ENCODE measurements at places on chromosomes 5 and 9.
A peak's percentile ranks its signal among the peaks of the same experiment; 100 is the strongest.

DNA sequence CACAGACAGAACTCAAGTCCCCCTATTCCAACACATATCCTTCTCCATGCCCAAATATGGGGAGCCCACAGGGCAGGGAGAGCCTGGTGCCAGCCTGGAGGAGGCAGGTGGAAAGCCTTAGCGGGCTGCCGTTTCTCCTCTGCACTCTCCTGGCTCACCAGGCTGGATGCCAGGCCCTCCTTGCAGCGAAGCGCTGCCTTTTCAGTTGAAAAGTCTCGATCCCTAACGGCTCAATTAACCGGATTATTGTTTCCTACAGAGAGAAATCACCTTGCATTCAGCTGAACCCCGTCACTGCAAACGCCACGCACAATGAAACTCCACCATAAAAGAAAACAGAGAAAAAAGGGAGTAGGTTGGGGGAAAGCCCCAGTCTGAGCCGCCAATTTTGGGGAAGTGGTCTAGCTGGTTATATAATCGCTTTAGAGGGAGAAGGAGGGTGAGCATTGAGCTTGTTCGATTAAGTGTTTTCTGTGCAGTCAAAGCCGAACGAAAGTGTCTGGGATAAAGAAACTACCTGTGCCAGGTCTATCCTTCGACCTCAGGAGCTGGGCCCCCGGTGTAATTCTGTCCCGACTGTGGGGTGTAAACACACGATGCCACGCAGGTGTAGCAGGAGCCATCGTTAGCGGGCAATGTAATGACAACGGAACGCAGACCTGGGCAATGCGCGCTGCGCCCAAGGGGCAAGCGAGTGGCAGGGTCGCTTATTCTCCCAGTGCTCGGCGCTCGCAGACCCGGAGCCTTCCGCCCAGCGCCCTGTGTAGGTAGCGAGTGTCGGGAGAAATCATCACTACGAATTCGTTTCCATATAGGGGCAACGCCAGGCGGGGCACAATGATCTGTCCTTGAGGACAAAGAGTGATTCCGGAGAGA is 3.8 kb downstream of the BARHL1 start:
- DNase-seq, result no peak

GRCh38 chr5:155129513-155129880 is 115.9 kb downstream of the KIF4B start:
- no peak for DNase-seq

GRCh38 chr5:160930406-160930805 is 78.4 kb upstream of the ATP10B start:
- DNase-seq, result no peak

DNA sequence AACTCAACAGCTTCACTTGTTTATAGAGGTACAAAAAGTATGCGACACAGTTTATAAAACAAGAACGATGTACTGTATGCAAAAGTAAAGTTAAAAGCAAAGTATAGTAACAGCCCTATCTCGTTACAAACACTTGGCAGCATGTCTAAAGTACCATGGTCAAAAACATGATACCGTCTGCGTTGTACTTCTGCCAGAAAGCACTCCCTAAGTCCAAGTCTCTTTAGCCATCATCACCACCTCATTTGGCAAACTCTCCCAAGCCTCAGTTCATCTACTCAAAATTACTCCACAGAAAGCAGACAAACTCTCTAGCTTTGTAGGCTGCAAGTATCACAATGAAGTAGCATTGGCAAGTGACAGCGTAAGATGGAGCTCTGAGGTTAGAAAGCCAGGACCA is 73.4 kb downstream of the NFIB start:
- DNase-seq, result no peak

- DNase-seq, result peak; percentile 39
Measured at GRCh38 chr5:98768160-98768959, 5.1 kb upstream of the RGMB start.

GRCh38 chr9:126367139-126367538 is 40.5 kb downstream of the MVB12B start:
- DNase-seq, result no peak

DNA sequence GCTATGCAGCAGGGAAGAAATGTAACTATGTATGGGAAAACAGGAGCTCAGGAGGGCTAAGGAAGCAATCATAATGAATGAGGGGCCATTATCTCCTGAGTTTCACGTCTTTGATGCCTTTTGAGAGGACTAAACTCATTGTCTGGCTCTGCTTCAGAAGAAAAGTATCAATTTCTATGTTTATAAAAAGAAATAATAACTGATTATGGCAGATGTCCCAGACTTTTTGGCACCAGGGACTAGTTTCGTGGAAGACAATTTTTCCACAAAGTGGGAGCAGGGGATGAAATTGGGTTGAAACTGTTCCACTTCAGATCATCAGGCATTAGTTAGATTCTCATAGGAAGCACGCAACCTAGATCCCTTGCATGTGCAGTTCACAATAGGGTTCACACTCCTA is 8.7 kb upstream of the IL7R start:
- DNase-seq, result no peak

DNA sequence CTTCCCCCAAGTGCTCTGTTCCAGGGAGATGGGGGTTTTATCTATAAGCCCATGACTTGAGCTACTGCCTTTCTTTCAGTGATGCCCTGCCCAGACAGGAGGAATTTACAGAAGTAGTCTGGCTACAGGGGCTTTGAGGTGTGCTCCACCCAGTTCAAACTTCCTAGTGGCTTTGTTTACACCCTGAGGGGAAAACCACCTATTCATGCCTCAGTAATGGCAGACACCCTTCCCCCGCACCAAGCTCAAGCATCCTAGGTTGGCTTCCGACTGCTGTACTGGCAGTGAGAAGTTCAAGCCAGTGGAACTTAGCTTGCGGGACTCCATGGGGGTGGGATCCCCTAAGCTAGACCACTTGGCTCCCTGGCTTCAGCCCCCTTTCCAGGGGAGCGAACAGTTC is 154.6 kb downstream of the IZUMO3 start:
- no peak for DNase-seq

DNA sequence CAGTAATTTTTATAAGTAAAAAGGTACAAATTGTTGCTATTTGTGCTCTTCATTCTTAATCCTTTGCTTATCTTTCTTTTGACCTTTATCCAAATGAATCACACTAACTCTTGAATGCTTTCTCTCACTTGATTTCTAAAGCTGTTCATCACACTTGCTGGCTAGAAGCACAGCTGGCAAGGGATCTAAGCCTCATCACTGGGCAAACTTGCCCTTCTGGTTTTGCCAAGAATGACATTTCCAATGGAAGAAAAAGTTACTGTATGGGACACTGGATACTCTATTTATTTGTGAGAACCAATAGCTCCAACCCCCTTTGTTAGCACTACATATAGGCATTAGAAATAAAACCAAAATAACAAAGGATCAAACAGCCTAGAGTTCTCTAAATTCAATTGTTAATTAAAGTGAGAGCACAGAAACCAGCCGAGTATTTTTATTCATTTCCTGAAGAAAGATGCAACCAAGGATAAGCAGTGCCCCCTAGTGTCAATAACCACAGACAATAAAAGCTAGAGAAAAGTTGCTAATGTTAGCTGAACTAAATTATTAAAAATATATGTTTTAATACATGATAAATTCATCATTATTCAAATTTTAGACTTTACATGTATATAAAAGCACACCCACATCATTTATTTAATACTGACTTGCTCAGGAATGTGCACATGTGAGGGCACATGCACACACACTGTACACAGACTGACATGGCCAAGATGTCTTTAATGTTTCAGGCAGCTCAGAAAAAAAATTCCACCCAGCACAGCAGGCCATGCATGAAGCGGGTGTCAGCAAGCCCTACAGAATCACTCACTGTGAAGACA is 59.8 kb upstream of the POU5F2 start:
- peak; percentile 43 for DNase-seq

- no peak for DNase-seq
Measured at GRCh38 chr9:130837643-130838042, 2.6 kb downstream of the ABL1 start.

DNA sequence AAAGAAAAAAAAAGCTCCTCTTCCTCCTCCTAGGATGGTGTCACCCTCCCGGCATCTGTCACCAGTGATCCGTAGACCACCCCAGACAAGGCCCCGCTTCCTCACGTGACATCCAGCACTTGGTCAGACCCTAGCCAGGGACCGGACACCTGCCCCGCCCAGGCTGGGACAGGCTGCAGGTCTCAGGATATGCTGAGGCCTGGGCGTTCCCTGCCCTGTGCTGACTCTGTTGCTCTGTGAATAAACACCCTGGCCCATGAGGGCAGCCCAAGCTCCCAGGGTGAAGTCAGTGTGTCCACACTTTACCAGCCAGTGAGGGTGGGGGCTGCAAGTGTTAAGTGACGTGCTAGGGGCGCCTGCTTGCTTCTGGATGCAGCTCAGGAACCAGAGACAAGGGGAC is 5.6 kb downstream of the EDF1 start:
- no peak for DNase-seq

- DNase-seq, result no peak
Measured at GRCh38 chr5:179265514-179266290, 79.6 kb downstream of the ADAMTS2 start.

DNA sequence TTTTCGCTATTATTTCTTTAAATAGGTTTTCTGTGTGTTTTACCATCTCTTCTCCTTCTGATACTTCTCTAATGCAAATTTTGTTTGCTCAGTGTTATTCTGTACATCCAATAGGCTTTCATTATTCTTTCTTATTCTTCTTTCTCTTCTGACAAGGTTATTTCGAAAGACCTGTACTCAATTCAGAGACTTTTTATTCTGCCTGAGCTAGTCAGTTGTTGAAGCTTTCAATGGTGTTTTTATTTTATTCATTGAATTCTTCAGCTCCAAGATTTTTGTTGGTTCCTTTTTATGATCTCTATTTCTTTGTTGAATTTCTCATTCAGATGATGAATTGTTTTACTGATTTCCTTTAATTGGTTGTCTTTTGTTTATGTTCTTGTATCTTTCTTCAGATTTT is 706.2 kb downstream of the NR2F1-AS1 start:
- DNase-seq, result no peak

DNA sequence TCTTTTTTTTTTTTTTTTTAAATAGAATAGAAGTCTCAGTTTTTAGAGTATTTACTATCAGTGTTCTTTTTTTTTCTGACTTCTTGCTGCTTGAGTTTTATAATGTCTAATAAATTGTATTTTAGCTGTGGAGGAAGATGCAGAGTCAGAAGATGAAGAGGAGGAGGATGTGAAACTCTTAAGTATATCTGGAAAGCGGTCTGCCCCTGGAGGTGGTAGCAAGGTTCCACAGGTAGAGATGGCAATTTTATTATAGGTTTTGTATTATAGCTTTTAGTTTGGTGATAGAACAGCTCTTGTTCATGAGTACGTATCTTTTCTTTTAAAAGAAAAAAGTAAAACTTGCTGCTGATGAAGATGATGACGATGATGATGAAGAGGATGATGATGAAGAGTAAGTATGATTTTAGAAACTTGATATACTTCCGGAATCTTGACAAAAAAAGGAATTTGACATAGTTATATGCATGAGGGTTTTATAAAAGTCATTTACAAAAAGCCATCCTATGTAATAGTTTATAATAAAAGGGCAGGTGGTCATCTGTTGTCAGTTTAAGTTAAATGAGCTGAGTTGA is 5.0 kb downstream of the NPM1 start:
- DNase-seq, result no peak

- no peak for DNase-seq
Measured at GRCh38 chr5:119515192-119515591, 62.9 kb downstream of the HSD17B4 start.

- no peak for DNase-seq
Measured at GRCh38 chr5:59021837-59022514, 439.1 kb downstream of the RAB3C start.

Measured in NCI-H1694 (cell line).